ENCODE measurements at places on chromosomes 1 and 21. TPM values are rescaled to one million over a fixed set of nuclear protein-coding genes. Genes with fewer than 3 reads are reported as not detected.

The MCOLN2 gene
- total RNA-seq: 3.1 TPM

- no peak for DNase-seq
Measured at GRCh38 chr1:84366786-84367185, 31.5 kb upstream of the DNASE2B start.

GRCh38 chr21:14479241-14479786, 66.8 kb downstream of the SAMSN1 start:
- no peak for DNase-seq

- DNase-seq: no peak
Measured at GRCh38 chr21:45222001-45222400, 65.7 kb downstream of the POFUT2 start.

GRCh38 chr1:65623895-65624294, 168.8 kb upstream of the PDE4B start:
- no peak for DNase-seq

DNA sequence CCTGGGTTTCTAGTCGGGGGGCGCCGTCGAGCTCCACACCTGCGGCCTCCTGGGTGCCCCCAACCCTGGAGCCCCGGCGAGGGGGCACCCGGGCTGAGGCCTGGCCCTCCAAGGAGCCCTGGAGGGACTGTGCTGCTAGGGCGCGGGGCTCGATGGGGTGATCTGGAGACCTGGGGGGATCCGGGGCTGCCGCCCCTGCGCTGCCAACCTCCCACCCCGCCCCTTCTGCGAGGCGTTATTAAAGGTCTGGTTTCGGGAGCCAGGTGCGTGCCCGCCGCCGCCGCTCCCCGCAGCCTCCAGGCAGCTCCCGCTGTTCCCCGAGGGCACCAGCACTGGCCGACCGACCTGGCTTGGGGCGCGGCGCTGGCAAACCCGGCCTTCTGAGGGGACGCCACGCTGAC, 746 bp upstream of the POFUT2 start:
- DNase-seq: peak; percentile 82

GRCh38 chr21:42425591-42425990, 21.9 kb downstream of the UBASH3A start:
- DNase-seq: no peak

GRCh38 chr1:207420109-207420508, 34.0 kb upstream of the CR2 start:
- no peak for DNase-seq

The NR1I3 gene
- not detected for total RNA-seq

The B3GALNT2 gene
- 14.4 TPM for total RNA-seq

GRCh38 chr1:229093609-229094336, 177.1 kb upstream of the RAB4A start:
- peak; percentile 67 for DNase-seq

DNA sequence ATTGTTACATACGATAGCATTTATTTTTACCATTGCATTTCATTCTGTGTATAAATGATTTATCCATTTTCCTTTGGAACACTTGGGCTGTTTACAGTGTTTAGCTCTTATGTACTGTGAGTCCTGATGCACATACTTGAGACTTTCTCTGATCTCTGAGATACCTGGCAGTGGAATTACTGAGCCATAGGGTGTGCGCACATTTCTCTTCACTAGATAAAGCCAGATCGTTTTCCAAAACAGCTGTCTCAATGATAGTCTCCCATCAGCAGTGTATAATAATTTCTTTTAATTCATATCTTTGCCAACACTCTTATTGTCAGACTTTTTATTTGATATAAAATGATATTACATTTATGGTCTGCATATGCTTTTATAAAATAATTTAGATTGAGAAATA, 66.2 kb downstream of the VPS13D start:
- no peak for DNase-seq

GRCh38 chr21:36419241-36419640, 34.0 kb downstream of the CHAF1B start:
- DNase-seq: no peak

The CD84 gene
- total RNA-seq: 17.5 TPM

GRCh38 chr1:19776287-19776686, 23.4 kb downstream of the TMCO4 start:
- DNase-seq: no peak

The CHRM3 gene
- 2.9 TPM for total RNA-seq

GRCh38 chr1:56235909-56236510, 343.4 kb downstream of the PLPP3 start:
- no peak for DNase-seq

GRCh38 chr1:195851016-195851601, 757.1 kb downstream of the KCNT2 start:
- DNase-seq: no peak

DNA sequence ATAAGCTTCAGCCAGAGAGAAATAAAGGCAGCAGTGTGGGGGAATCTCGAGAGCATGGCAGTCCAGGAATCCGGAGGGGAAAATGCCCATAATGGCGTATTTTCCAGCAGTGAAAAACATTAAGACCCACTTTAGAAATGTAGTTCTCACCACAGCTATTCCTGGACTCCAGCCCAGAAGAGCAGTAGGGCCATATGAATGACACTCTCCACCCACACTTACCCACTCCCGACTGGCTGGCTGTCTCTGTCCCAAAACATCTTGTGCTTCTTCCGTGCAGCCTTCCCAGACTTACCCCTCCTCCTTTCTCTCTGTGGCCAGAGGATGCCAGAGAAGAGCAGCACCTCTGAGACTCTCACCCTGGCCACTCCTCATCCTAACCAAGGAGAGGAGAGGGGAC, 56.4 kb downstream of the TRABD2B start:
- no peak for DNase-seq

DNA sequence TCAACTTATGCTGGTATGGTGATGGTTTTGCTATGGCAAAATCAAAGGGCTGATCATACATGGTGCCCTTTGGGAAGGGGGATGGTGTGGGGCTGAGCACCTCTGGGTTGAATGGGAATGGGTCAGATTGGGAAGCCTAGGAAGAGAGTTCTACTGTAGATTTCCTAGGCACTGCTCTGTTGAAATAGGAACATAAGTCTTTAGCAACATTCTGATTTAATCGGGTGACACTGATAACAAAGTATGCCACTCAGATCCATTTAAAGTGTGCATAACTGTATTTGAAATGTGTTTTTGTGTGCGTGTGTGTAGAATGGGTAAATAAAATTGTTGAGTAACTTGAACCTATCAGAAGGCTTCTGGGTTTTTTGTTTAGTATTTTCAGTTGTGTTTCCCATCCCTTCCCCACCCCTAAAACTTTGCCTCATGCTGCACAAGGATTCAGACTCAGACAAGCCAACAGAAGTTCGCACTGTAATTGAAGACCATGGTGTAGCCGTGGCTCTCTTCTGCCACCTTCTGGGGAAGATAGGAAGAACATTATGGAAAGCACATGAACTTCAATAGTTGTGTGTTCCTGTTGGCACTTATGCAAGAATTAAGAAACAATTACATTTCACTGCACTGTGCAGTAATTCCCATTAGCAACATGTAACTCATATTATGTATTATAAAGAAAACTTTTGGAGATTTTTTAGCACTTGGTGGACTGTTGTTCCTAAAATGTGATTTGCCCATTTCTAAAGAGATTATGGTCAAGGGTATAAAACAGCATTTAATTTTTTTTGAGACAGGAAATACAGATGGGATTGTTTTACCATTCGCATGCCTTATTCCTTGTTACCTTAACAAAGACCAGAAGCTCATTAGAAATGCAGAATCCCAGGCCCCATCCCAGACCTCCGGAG, 10.9 kb upstream of the C4BPB start:
- DNase-seq: peak; percentile 79

DNA sequence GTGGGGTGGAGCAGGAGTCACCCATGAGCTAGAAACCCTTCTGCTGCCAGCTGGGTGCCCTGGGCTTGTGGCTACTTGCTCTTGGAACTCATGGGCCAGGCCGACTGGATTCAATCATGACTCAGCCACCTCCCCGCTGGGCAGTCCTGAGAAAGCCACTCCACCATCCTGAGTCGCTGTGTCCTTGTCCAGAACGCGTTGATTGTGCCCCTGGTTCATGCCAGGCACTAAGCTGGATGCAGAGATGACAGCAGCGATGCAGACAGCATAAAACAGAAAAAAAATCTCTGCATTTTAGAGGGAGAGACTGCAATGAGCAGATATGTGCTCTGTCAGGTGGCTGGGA, 10.6 kb downstream of the PADI1 start:
- DNase-seq: no peak

The GSTM1 gene
- not detected for total RNA-seq
